ENCODE measurements at places on chromosomes 16 and 17.

DNA sequence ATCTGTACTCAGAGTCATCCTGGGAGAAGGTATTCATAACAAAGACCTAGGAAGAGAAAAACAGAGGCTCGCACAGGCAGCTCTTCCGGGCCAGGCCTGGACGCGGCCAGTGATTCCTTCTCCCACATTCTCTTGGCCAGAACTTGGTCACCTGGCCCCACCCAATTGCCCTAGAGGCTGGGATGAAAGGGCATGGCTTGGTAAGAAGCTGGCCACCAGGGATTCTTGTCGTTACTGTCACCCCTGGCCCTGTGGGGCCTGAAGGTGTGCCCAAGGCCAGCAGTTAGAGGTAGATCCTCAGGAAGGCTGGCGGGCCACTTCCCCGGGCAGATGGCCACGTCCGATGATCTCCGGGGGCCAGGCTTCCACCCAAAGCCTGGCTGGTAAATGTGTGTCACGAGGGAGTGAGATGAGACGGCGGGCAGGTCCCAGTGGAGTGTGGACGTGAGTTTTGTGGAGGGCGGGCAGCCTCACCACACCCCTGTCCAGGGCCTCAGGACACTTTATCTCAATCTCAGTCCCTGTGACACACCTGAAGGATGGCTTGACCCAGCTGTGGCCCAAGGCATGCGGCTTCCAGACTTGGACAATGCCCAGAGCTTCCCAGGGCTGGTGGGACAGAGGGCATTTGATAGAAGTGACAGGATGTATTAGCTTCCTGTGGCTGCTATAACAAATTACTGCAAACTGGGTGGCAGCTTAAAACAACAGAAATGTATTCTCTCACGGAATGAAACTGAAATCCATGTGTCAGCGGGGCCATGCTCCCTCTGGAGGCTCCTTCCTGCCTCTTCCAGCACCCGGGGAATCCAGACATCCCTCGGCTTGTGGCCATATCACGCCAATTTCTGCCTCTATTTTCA, 66.3 kb upstream of the GSE1 start:
- no peak for DNase-seq

DNA sequence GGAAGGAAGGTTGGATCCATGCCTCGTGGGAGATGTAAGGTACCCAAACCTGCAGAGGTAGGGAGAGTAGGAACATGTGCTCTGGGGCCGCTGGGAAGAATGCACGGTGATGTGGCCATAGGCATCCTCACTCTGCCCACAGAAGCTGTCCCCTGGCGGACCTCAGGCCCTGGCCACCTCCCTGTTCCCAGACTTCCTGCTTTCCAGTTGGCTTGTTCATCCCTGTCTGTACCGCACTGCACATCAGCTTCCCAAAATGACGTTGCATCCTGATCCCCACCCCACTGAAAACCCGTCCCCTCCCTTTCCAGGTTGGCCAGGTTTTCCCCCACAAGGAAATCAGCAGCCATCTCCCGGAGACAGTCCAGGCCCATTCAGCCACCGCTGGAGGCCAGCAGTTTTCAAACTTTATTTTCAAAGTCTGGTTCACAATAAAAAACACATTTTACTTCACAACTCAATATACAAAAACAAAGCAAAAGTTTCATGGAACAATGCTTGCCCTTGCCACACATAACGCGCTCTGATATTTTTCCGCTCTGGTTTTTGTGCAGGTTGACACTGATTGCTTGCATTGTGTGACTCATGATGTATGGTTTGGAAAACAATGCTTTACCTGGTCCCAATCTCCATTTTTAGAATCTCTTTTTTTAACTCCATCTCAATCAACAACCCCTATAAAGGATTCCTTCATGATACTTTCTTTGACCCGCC, 143.0 kb downstream of the GAS7 start:
- no peak for DNase-seq

- DNase-seq = no peak
Measured at GRCh38 chr17:78826421-78826820, 14.2 kb downstream of the USP36 start.

- no peak for DNase-seq
Measured at GRCh38 chr16:73062743-73063733, 15.1 kb upstream of the ZFHX3 start.

DNA sequence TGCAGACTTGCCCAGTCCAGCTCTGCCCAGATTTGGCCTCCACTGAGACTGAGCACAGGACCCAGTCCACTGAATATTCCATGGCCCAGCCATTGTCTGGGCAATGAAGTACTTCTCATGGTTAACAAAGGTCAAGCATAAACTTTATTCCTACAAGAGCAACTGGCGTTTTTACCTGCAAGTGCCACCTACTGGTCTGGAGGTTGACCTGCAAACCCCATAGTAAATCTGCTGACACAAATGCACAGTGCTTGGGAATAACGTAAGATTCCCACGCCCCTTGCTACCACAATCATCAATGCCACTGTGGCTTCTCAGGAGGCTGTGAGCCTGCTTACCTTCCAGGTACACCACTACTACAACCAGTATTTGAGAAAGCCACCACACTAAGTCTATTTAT, 170.2 kb downstream of the CEP112 start:
- no peak for DNase-seq

DNA sequence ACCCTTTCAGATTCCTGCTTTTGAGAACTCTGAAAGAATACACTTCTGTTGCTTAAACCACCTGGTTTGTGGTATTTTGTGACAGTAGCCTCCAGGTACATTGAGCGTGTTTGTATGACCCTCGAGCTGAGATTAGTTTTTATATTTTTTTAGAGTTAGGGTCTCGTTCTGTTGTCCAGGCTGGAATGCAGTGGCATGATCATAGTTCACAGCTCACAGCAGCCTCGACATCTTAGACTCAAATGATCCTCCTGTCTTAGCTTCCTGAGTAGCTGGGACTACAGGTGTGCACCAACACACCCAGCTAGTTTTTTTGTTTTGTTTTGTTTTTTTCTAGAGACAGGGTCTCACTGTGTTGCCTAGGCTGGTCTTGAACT, 4.5 kb upstream of the ITPRIPL2 start:
- DNase-seq = no peak

DNA sequence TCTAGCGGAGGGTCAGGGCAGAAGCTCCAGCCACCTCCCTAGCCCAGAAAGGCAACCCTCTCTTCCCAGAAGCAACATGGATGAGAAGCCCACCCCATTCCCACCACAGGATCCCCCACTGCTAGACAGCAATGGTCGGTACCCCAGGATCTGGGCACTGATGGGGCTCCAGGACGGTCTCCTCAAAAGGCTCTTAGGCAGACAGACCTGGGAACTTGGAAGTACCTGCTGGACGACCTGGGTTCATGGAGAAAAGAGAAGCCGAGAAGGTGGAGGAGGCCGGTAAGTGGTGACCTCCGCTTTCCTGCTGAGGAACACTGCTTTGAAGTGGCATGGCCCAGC, 96.6 kb downstream of the TBC1D16 start:
- DNase-seq = no peak

GRCh38 chr16:35174016-35174415, 1714.6 kb downstream of the TP53TG3F start:
- DNase-seq = no peak

GRCh38 chr17:7383371-7383741, 2.5 kb downstream of the TNK1 start:
- no peak for DNase-seq

DNA sequence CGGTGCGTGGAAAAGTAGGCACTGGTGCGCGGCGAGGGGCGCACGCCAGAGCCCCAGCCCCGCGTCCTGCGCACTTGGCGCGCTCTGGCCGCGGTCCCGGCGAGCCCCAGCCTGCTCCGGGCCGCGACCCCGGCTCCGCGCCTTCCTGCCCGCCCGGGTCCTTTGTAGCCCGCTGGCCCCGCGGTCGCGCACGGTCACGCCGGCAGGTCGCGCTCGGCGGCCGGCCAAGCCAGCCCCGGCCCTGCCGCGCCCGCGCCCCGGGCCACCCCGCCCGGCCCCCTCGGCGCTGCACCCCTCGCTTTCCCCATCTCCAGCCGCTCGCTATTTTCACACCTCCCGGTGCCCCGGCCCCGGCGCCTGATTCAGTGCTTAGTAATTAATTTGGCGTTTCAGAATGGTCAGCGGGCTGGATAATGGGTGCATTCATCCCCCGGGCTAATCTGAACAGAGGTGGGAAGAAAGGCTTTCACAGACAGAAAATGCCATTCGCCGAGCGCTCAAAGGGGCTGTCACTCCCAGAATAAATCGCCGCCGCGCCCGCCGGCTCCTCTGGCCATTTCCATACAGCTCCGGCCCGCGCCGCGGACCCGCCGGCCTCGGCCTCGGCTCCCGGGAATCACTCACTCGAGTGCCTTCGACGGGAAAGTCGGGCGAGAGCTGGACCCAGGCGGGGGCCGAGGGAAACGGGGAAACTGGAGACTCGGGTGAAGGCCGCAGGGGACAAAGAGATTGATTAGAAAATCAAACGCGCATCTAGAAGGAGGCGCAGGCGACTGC, 17.8 kb upstream of the NTN1 start:
- DNase-seq = peak; percentile 60

DNA sequence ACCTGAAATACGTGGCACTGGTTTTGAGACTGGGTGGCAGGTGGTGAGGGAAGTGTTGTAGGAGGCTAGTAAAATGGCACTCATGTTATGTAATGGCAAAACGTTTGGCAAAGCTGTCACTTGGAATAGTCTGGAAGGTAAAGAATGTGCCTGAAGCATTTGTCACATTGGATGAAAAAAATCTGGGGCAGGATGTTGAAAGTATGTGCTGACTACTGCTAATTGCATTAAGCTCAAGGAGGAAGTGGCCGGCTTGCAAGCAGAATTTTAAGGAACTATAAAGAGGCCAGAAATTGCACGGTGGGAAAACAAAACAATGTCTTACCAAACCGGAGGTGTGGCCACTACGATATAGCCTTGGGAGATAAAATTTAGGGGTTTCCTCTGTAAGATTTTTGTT, 26.6 kb upstream of the NLRP1 start:
- no peak for DNase-seq

- DNase-seq = no peak
Measured at GRCh38 chr16:65537336-65537735, 415.5 kb upstream of the CDH11 start.

DNA sequence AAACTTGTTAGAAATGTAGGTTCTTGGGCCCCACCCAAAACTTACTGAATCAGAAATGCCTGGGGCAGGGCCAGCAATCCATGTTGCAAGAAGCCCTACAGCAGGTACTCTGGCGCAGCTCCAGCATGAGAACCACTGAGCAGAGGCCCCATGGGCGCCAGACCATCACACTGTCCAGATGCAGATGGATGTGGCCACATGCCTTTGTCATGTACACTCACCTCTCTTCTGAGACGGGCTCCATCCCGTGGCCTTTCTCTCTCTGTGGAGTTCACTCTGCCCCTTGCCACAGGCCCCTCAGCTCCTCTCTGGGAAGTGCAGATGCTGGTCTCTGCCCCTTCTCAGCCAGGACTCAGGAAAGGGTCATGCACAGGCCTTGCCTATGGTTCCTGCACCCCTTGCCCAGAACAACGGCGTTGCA, 2.3 kb upstream of the CCNF start:
- DNase-seq = no peak

DNA sequence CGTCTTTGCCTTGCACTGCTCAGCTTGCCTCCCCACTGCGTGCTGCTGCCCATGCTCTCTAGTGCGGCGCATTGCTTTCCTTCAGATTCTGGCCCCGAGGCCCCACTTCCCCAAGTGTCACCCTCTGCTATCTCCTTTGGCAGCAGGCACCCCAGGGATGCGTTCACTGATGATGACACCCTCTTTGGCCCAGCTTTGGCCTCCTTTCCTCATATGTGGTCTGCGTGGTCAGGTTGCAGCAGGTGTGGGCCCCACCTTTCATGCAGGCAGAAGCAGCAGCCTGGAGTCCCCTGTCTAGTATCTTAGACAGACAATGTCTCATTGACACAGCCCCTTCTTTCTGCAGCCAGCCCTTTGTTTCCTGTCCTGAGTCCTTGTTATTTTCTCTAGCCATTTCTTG, 4.8 kb upstream of the CCL3 start:
- no peak for DNase-seq

- DNase-seq = peak; percentile 28
Measured at GRCh38 chr17:2238432-2239169, 65.0 kb downstream of the SMG6 start.

- DNase-seq = peak; percentile 79
Measured at GRCh38 chr16:1526608-1527555, 6.6 kb upstream of the TMEM204 start.

GRCh38 chr17:81516439-81516838, 3.8 kb upstream of the ACTG1 start:
- DNase-seq = no peak

DNA sequence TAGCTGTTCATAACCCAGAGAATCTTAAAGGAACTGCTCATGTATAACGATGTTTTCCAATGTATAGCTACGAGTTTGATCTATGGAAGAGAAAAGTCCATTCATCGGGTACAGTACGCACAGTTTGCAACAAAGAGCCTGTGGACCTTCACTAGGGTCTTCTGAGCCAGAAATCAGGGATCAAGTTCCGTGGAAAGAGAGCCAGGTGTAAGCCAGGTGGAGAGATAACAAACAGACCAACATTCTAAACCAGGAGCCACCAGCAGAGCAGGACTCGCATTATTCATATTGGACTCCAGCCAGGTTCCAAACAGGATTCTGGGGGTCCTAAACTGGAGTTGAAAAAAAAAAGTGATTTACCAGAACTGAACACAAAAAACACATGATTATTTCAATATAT, 505.4 kb upstream of the C16orf82 start:
- no peak for DNase-seq

DNA sequence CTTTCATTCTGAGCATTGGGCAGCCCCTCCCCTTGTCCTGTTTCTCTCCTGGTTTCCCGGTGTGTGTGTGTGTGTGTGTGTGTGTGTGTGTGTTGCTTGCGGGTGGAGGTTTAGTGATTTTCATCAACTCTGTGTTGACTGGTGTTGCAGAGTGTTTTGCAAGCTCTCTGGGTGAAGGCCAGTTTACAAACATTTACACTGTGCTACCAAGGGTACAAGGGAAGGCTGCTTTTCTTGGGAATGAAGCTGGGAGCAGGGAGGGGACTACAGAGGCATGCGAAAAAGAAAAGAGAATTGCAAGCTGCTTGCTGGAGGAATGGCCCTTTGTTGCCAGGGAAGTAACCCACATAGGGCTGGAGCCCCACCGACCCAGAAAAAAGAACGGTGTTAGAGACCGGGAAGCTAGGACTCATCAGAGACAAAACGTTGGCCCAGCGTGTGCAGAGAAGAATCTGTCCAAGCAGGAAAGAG, 29.6 kb downstream of the HS3ST3B1 start:
- peak; percentile 28 for DNase-seq

DNA sequence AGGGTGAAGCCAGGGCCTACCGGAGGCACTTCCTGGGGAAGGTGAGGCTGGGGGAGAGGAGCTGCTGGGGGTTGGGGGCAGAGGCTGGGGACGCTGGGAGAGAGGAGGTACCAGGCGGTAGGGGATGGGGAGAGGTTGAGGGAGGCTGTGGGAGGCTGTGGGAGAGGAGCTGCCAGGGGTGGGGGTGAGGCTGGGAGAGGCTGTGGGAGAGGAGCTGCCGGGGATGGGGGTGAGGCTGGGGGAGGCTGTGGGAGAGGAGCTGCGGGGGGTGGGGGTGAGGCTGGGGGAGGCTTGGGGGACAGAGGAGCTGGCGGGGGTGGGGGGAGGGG, 99.4 kb downstream of the OR1D5 start:
- DNase-seq = no peak

DNA sequence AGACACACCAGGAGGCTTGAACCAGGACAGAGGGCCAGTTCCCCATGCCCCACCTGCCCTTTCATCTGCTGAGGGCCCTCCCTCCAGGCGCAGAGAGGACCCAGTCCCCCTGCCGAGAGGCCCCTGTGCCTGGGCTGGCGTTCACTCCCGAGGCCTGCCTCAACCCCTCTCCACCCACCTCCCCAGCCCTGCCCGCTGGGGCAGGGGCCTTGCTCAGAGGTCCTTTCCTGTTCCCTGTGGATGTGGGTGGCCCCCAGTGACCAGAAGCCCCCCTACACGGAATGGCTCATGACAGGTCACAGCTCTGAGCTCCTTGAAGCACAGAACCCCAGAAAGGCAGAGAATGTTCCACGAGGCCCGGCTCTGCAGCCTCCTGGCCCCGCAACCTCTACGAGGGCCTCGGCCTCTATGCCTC, 6.7 kb downstream of the TMC6 start:
- DNase-seq = peak; percentile 82
